ENCODE measurements at places on chromosomes 3 and 15.

DNA sequence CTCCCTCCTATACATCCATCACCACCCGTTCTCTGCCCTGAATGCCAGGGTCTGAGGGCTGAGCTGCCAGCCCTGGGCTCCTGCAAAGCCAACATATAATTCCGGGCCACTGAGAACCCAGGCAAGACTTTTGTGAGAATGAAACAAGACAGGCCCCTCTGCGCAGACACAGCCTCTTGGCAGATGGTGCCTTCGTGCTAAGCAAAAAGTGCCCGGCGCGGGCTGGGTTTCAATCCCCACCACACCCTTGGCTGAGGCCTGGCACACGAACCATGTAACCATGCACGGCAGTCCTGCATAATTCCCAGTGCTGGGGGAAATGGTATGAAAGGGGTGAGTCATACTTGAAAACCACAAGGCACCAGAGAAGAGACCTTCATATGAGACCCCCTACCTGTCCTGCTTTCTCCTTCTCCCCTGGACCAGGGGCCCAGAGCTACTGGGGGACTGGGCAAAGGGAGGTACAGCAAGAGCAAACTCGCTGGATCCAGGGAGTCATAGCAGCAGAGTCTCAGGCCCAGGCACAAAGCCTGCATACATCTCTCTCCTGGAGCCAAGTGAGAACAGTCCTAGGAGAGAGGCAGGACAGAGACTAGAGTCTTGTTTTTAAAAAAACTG is 26.1 kb upstream of the LOXL1 start:
- no peak for DNase-seq

GRCh38 chr15:78358102-78358870 is 18.1 kb downstream of the CRABP1 start:
- no peak for DNase-seq

GRCh38 chr3:194554473-194555123 is 67.8 kb upstream of the ATP13A3 start:
- DNase-seq: no peak

DNA sequence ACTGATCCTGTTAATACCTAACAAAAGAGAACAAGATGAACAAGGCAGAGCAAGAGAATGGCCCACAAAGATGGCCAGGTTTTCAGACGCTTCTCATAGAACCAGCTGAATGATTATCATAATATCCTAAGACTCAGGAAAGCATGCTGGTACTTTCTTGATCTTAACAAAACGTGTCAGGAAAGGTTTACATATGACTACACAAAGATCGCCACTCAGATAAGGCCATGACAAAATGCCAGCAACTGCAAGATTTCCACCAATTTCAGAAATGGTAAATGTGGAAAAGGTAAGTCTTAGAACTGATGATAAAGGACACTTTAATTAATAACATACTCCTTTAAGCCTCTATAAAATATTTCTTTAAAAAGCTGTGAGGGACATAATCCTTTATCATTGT is 108.8 kb downstream of the DLG1 start:
- no peak for DNase-seq

DNA sequence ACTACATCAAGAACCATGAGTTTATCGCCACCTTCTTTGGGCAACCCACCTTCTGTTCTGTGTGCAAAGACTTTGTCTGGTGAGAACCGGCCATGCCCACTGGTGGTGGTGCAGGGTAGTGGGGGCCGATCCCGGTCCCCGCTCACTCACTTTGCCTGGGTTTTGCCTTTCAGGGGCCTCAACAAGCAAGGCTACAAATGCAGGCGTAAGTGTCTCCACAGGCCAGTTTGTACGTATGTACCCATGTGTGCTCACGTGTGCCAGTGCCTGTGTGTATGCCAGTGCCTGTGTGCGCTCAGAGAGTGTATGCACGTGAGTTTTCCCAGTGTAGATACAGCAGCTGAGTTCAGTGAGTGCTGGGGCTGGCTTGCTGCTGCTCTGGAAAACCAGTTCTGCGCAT is 20.5 kb downstream of the PRKCD start:
- DNase-seq: no peak

- no peak for DNase-seq
Observed at GRCh38 chr15:51735228-51736010, 2.0 kb downstream of the LYSMD2 start.

GRCh38 chr3:162765524-162765923 is 1268.9 kb downstream of the OTOL1 start:
- no peak for DNase-seq

DNA sequence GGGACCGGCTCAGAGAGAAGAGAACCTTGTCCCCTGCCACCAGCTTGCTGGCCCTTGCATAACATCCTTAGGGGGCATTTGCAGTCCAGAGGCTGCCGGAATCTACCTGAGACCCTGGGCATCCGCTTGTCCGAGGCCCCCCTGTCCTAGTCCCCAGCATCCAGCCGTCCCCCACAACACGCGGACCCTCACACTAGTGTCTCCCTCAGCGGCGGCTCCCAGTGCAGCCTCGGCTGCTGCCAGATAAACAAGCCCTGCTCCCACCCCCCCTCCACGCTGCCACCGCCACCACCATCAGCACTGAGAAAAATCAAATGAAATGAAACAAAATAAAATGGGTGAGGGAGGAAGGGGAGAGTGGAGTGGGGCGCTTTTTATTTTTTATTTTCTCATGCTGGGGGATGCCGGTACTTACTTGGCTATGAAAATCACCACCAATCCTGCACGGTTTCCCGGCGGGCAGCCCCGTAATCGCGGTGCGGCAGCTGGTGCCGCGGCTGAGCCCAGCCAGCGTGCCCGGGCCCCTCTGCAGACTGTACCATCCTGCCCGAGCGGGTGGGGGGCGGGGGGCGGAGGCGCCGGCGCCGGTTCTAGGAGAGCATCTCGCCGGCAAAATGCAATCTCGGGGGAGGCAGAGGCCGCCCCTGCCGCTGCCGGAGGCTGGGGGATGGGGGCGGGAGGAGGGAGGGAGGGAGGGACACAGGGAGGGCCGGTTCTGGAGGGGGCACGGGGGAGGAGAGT is at the start of gene ATP2B2:
Gene ATP2B2, minus strand, starts transcription at position 537 of the 741 bp plus-strand sequence. CDS start 56,043 bp downstream, outside the sequence.
- peak; percentile 56 for DNase-seq

DNA sequence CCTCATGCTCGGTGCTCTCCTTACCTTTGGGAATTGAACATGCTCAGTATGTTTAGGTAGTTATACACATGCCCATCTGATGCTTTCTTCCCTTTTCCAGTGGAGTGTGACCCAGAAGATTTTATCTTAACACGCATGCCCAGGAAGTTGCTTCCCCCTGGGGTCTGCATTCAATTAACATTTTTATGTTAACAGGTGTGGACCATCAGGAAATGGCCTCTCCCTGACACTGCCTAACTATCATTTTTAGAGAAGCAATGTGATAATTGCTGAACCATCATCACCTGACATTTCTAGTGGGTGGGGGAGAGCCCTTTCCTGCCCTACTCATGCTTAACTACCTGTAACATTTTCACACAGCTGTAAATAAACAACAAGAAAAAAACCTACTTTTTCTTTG is 55.1 kb upstream of the TGFBR2 start:
- DNase-seq: no peak

DNA sequence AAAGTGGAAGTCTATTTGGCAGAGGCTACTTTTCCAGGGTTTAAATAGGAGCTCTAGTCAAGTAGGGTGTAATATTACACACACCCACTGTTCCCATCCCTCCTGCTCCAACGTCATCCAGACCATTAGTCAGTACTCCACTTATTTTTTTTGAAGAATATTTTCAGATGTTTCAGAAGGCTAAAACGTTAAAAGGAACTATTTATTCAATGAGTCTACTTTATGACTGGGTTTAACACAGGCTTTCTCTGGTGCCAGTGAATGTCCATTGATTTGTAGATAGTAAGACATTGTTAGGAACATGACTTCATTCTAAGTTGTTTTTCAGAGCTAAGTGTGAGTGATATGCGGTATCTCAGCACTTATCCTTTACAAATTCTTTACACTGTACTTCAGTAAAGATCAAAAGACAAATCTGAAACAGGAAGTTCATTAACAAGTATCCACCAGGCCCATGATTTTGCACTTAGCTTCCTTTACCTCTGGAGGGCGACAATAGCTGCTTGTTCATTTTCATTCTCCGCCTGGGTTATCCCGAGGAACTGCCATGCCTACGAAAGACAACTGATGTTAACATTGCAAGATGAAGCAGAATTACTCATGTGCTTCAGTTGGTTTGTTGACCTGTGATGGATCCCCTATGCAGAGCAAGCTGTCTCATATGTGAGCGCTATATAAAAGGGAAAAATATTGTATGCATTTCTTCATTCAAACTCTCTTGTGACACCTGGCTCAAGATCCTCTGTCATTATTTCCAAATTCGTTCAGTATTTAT is 158.7 kb downstream of the USP13 start:
- DNase-seq: peak; percentile 43

- peak; percentile 24 for DNase-seq
Observed at GRCh38 chr3:115960799-115961198, 337.5 kb downstream of the GAP43 start.

GRCh38 chr3:127264794-127265514 is 22.9 kb downstream of the PRR20G start:
- DNase-seq: no peak

GRCh38 chr3:159649951-159650350 is 338.7 kb upstream of the IL12A start:
- no peak for DNase-seq

GRCh38 chr15:74497584-74497983 is 36.6 kb upstream of the UBL7 start:
- peak; percentile 8 for DNase-seq

- DNase-seq: no peak
Observed at GRCh38 chr15:33071451-33071850, 123.1 kb downstream of the FMN1 start.

DNA sequence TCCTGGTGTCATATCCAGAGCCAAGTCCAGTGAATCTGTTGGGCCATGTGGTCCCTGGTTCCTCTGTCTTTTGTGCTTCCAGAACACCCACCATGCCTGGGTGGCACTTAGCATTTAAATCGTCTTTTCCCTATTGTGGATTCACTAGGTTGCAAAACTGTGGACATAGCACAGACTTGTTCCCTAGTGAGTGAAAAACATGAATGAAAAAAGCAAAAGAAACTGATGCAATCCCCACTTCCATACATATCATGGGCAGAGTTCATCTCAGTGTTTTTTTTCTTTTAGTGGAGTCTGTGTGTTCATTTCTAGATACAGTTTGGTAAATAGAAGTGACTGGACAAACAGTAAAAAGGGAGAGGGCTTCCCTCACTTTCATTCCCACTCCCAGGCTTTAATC is 170.5 kb downstream of the SLCO3A1 start:
- DNase-seq: no peak

GRCh38 chr3:45082142-45082538 is 56.0 kb downstream of the CLEC3B start:
- peak; percentile 87 for DNase-seq

GRCh38 chr3:17166369-17166768 is 281.6 kb downstream of the PLCL2 start:
- DNase-seq: no peak

- DNase-seq: no peak
Observed at GRCh38 chr3:185781759-185782158, 43.1 kb downstream of the IGF2BP2 start.

GRCh38 chr15:41777421-41777973 is 3.2 kb downstream of the MAPKBP1 start:
- DNase-seq: no peak

- no peak for DNase-seq
Observed at GRCh38 chr15:36970522-36970921, 129.8 kb downstream of the MEIS2 start.

DNA sequence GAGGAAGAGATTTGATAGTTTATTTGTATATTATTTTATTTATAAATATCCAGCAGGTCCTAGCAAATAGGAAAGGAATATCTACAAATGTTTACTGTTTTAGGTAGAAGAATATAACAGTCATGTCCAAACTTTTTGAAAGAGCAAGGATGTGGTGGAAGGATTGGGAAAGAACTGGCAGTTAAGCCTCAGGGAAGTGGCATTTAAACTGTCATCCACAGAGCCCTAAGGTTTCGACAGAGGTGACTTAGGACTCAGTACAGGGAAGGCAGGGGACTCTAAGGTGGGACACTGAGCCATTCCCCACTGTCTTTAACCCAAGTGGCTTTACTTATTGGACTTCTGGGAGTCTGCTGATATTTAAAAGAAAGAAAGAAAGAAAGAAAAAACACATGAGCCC is 11.8 kb upstream of the TMEM87A start:
- DNase-seq: no peak

GRCh38 chr3:47283193-47283537 is 421 bp downstream of the KLHL18 start:
- no peak for DNase-seq

DNA sequence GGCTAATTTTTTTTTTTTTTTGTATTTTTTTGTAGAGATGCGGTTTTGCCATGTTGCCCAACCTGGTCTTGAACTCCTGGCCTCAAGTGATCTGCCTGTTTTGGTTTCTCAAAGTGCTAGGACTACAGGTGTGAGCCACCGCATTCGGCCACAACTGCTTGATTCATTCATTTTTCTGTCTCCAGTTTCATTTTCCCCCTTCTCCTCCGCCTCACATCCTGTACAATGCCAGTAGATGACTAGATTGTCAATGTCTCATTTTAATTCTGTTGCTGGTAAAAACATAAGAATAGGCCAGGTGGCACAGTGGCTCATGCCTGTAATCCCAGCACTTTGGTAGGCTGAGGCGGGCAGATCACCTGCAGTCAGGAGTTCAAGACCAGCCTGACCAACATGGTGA is 12.0 kb upstream of the ZNF592 start:
- no peak for DNase-seq

GRCh38 chr3:72345980-72346379 is 502.3 kb downstream of the SHQ1 start:
- no peak for DNase-seq

DNA sequence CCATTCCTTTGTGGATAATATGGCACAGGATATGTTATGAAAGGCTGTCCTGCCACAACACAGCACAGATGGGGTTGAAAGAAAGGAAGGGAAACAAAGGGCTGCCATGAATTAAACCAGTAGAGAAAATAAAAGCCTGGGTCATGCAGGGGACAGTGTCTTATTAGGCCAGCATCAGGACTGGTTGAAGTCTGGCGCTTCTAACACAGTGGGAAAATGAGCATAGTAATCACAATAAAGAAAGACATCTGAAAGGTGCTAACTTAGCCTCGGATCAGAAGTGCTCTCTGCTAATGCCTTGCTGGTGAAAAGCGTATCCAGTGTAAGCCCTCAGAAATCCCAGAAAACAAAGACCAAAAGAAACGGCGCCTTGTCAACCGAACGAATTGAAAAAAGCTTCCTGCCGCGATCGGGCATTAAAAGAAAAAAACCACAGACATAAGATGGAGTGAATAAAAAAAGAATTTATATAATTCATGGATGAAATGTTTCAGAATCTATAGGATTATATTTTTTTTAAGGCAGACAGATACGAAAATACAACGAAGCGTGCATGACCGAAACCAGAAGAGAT is 566 bp upstream of the MKRN3 start:
- no peak for DNase-seq

- DNase-seq: no peak
Observed at GRCh38 chr3:112247900-112248299, 46.1 kb downstream of the SLC9C1 start.

- no peak for DNase-seq
Observed at GRCh38 chr3:136818191-136818768, 646 bp upstream of the SLC35G2 start.

- DNase-seq: no peak
Observed at GRCh38 chr15:89323825-89324224, 10.8 kb downstream of the POLG start.

GRCh38 chr3:72446218-72447058 is 401.8 kb downstream of the SHQ1 start:
- DNase-seq: peak; percentile 26

GRCh38 chr15:90142216-90143165 is 40.2 kb upstream of the IDH2 start:
- DNase-seq: no peak
